ENCODE measurements at places on chromosomes 13 and 19.
A peak's percentile ranks its signal among the peaks of the same experiment; 100 is the strongest.

GRCh38 chr13:90276216-90276615, 1071.3 kb upstream of the MIR17HG start:
- no peak for DNase-seq

DNA sequence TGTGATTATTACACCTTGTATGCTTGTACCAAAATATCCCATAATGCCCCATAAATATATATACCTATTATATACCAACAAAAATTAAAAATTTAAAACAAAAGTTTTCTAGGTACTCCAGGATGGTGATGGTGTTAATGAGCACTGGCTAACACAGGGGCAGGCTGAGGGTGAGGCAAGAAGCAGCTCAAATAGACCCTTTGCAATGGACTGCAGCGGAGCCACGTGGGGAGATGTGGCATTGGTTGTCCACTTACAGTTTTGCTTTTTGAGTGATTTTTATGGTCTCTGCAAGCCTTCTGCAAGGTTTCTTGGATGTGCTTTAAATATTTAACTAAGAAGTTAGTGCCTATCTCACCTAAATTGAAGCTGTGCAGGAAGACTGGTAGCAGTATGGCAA, 132.9 kb downstream of the RAP2A start:
- DNase-seq, result no peak

DNA sequence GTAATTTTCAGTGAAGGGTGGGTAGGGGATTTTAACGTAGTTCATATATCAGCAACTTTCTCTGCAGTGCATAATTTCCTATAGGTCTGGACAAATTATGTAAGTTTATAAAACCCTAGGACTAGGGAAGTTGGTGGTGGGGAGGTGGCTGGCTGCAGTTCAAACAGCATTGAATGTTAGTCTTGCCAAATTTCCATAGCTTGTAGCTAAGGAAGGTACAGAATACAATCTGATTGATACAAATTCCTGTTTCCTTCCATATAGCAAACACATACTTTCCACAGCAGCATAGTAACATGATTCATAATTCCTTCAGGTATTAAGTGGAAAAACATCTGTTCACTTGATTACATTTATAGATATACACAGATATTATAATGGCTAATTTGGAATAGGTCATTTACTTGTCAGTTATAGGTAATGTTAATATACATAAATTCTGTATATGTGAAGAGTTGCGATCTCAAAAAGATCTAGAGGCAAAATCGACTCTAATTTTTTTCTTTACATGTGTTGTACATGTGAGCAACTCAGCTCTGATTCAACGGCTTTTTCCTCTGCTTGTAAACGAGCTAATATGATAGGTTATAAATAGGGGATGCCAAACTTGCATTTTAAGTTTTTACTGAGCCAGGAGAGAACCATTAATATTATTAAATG, 233.4 kb upstream of the CSNK1A1L start:
- no peak for DNase-seq

DNA sequence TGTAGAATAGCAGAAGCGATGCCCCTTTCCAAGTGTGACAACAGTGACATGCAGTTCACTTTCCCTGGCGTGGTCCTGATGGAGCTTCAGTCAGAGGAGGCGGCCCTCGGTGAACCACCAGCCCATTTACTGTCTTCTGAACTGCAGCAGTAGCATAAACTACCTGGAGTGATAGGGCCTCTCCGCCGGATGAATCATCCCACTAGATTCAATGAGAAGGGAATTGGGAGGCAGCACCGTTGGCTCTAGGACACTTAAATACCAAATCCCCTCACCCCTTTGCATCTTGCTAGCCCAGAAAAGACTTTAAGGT, 112.8 kb upstream of the GPR12 start:
- no peak for DNase-seq

DNA sequence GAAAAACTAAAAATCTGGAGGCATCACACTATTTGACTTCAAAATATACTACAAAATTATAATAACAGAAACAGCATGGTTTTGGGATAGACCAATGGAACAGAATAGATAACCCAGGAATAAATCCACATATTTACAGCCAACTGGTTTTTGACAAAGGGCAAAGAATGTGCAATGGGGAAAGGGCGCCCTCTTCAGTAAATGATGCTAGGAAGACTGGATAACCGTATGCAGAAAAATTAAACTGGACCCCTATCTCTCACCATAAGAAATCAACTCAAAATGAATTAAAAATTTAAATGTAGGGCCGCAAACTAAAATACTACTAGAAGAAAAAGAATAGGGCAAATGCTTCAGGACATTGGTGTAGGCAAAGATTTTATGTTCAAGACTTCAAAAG, 440.5 kb upstream of the SGCG start:
- no peak for DNase-seq

GRCh38 chr13:81318231-81319019, 977.5 kb upstream of the SPRY2 start:
- no peak for DNase-seq

GRCh38 chr19:16285769-16286498, 38.7 kb upstream of the KLF2 start:
- DNase-seq, result no peak

- no peak for DNase-seq
These were observed 376.9 kb upstream of the SPRY2 start for GRCh38 chr13:80717776-80718175.

GRCh38 chr13:109297628-109298027, 488.8 kb downstream of the IRS2 start:
- DNase-seq, result no peak

- DNase-seq, result no peak
These were observed 998 bp downstream of the NFKBIB start for GRCh38 chr19:38900743-38901190.

DNA sequence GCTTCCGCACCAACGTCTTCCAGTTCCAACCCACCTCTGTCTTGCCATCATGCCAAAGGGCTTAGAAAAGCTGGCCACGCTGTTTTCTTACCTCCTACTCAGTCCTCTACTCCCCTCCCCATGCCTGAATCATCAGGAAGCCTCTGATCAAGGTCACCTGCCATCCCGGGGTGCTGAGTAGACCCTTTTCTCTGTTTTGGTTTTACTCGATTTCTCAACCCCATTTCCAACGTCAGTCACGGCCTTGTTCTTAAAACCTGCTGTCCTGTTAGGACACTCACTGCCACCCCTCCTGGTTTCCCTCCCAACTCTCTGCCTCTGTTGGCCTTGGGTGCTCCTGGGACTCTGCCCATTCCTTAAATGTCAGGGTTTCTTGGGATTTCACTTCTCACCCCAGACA, 350.1 kb downstream of the FOXO1 start:
- DNase-seq, result no peak

DNA sequence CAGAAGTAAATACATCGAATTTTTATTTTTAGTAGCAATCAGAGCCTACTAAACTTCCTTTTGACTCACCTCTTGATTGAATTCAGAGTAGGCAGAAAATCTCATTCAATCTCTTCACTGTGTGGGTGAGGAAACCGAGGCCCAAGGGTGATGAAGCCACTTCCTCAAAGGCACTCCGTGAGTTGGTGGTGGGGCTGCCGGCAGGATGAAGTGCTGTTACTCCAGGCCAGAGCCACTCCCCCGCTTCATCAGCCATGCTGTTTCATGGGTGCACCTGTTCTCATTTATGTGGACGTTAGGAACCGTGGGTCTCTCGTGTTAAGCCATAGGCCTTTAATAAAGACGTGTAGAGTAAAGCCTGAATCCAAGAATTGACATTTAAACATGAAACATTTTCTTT, 13.2 kb downstream of the ING1 start:
- DNase-seq, result peak; percentile 56

- DNase-seq, result no peak
These were observed 73.9 kb upstream of the SLC10A2 start for GRCh38 chr13:103140001-103140671.

- DNase-seq, result peak; percentile 81
These were observed 34.4 kb downstream of the PIP5K1C start for GRCh38 chr19:3665681-3666544.

- no peak for DNase-seq
These were observed 12.9 kb upstream of the IGSF23 start for GRCh38 chr19:44600466-44600865.

DNA sequence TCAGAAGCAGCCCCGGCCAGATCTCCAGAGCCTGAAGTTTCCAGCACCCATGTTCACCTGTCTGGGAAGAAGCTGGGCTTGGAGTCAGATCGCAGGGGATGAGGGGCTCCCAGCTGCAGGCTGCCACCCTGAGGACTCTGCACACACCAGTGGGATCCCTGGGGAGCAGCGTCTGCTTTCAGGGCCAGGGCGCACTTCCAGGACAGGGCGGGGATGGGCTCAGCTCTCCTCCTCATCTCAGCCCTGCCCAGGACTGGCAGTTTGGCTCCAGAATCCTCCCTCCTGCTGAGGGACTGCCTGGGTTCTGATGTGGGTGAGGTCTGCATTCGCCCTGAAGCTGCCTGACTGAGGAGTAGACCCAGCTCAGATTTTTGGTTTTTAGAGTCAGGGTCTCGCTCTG, 3.5 kb downstream of the SLC7A9 start:
- no peak for DNase-seq

DNA sequence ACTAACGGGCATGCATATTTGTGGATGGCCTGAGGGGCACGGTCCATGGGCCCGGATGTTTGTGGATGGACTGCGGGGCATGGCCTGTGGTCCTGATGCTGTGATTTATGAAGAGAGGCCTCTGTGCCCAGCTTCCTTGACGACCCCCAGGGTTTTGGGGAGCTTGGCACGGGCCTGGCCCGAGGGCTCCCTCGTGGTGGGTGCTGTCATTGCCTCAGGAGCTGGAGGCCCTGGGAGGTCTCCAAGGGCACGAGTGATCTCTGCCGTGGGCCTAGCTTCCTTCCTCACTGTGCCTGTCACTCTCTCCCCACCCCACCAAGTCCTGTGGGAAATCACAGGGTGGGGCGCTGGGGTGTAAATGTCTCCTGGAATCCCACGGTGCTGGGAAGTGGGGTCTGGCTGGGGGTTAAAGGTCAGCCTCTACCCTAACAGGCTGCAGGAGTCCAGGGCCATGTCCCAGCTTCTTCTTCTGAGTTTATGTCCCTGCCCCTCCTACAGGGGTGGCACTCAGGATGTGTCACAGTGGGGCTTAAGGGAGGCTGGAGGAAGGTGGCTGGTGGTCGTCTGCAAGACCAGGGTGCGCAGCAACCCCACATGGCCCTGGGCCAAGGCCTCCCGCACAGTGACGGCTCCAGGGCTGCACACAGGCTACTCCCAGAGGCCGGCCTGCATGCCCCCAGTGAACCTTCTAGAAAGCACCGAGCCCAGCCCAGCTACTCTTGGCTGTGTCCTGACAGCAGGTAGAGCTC, 27.6 kb upstream of the RANBP3 start:
- no peak for DNase-seq

- DNase-seq, result no peak
These were observed 142.2 kb downstream of the TBC1D4 start for GRCh38 chr13:75339635-75340374.

DNA sequence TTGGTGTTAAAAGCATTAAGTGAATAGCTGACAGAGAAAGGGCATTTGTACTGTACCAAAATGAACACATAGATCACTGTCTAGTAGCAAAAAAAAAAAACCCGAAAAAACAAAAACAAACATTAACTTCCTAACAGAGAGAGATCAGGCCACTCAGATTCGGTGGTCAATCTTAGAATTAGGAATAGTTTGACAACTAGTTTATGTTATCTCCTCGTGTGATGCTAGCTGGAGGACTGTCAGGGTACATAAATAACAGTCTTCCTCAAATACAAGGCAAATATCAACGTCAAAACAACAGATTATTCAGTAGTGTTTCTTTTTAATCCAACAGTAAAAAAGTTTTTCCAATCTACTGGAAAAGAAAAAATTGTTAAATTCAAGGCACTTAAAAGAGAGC, 1.7 kb downstream of the ZMYM5 start:
- no peak for DNase-seq

GRCh38 chr19:42067315-42067888, 2.6 kb downstream of the GRIK5 start:
- no peak for DNase-seq

GRCh38 chr19:49949742-49950589, 11.0 kb downstream of the SIGLEC11 start:
- no peak for DNase-seq

- DNase-seq, result no peak
These were observed 11.7 kb upstream of the MTIF3 start for GRCh38 chr13:27461940-27462584.

DNA sequence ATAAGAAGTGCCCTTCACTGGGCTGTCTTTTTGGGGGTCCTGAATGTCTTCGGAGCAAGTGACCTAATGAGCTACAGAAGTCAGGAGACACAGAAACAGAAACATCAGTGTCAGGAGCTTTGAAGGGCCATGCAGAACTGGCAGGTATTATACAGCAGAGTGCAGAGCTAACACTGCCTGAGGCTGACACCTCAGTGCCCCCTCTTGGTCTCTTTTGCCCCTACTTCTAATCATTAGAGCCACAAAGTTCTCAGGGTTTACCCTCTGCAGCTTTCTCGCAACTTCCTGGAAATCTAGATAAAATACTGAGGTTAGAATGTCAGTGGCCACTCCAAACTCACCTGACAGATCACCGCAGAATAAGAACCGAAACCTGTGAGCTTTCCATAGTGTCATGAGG, 172.7 kb downstream of the B3GLCT start:
- no peak for DNase-seq

DNA sequence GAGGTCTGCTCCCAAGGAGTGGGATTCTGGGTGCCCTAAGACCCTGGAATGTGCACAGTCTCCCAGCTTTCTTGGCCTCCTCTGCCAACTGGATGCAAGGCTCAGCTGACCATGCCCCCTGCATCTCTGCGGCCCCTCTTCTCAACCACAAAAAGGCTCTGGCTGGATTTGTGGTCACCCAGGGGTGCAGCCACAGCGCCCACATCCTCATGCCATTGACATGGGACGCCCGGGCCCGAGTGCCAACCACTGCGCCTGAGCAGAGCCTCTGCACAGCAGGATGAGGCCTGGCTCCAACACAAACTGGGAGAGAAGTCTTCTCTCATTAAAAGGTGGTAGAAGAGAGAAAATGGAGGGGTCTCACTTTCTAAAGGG, 103.5 kb downstream of the FOXO1 start:
- DNase-seq, result no peak

GRCh38 chr13:51269039-51269438, 46.8 kb downstream of the FAM124A start:
- DNase-seq, result no peak

DNA sequence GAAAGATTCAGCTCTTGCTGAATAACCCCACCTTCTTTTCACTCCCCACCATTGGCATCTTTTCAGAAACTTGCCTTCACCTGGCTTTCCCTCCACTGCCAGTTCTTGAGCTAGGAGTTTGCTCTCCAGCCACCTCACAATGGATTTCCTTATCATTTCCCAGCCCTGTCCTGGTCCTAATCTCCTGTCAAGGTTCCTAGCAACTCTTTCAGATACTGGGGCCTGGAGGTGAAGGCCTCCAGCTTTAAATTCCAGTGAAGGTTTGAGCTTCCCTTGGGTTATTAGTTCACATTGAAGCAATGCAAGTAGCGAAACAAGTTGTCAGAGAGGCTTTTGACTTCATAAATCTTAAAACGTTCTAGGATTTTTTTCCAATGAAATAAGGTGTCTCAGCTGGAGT, 320.8 kb upstream of the MAB21L1 start:
- DNase-seq, result no peak
